ENCODE measurements at places on chromosomes 6 and 20.

DNA sequence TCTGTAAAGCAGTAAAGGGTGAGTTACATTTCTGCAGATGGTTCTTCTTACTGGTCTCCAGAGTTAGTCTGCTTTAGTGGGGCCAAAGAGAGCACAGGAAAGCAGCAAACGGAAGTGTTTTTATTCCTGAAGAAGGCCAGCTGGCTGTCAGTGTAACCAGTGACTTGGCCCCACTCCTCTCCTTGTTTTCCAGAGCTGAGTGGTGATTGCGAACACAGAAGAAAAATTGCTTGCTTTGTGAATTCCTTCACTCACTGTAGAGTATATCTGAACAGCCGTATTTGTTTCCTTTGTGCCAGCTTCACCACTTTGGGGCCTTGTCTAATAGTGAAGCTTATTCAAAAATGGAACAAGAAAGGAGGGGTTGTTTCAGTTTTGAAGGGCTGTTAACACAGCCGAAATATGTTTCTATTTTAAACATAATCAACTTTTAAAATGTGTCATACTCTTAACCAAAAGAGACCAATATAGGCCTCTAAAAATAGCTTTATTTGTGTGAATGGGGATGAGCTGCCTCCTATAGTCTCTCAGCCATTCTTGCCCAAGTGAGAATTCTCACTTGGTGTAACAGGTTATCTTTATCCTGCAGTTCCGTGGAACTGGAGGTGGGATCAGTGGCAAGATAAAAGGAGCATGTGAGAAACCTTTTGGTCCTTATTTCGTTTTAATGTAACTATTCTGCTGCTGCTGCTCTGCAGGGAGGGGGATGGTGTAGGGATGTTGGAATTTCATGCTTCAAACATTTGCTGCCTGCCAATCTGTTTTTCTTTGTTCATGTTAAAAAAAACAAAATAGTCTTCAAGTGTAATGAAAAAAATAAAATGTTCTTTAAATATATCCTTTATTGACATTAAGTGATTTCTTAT is 37.8 kb downstream of the ZC2HC1B start:
- DNase-seq: no peak

- no peak for DNase-seq
Observed at GRCh38 chr6:2524090-2524489, 226.6 kb downstream of the MYLK4 start.

- DNase-seq: no peak
Observed at GRCh38 chr6:148682990-148683389, 63.8 kb upstream of the UST start.

GRCh38 chr6:79377888-79378348 is 143.4 kb upstream of the HMGN3 start:
- DNase-seq: no peak

- DNase-seq: no peak
Observed at GRCh38 chr6:31401403-31401802, 2.0 kb upstream of the MICA start.

DNA sequence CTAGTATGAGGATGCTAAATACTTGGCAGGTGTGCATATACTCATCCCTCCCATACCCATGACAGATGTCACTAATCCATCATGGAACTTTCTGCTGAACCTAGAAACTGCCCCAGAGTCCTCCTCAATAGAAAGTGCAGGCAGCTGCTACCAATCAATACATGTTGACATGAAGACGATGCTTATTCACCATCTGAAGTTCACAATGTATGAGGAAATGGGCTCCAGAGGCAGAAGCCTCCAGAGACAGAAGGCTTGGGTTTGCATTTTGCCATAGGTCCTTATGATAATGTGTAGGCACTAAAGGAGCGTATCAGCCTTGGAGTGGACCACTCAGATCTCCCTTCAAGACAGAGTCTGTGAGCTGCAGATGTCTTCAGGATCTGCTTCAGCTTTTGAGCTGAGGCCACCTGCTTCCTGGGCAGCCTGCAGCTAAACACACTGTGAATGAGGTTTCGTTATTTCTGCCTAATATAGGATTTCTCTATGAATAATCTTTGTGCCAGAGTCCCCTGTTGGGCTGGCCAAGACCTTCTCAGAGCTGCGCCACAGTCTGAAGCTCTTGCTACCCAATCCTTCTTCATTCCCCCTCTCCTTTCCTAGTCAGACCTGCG is 7.5 kb upstream of the KIAA1755 start:
- DNase-seq: no peak

- DNase-seq: no peak
Observed at GRCh38 chr6:116066789-116067188, 6.1 kb upstream of the FRK start.

DNA sequence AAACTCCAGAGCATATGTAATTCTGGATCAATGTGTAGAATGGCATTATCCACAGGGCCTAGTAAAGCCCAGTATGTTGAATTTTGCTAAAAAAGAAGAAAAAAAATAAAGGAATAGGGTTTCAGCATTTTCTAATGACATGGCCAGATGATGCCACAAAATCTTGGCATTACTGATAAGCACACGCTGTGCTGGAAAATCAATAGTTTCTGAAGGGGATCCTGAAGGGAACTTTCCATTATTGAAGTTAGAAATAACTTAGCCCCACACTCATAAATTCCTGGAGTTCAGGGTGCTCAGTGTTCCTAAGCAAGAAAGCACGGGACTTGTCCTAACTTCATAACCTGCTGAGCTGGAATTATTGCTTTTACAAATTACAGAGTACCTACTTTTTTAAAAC is 10.8 kb downstream of the TENT5A start:
- DNase-seq: no peak

Measured in H54 (cell line).